Mesothelial cell of epicardium (in vitro differentiated cells): ENCODE measurements at places on chromosomes 11 and 22. TPM values are rescaled to one million over a fixed set of nuclear protein-coding genes. Genes with fewer than 3 reads are reported as not detected.

The RCOR2 gene
- 28.6 to 33.7 TPM (median 30.6 TPM) in 3 replicates for total RNA-seq

The SDHD gene
- 44.4 to 48.6 TPM (median 47.3 TPM) in 3 replicates for total RNA-seq

The B4GALNT4 gene
- 294 to 314 TPM (median 300 TPM) in 3 replicates for total RNA-seq

The LRRC74B gene
- 0.18 TPM in 1 of 3 replicates, not detected in the others for total RNA-seq

The MAJIN gene
- not detected in 3 replicates for total RNA-seq

The IGLL1 gene
- not detected in 3 replicates for total RNA-seq

The FLRT1 gene
- 7.1 to 7.9 TPM (median 7.3 TPM) in 3 replicates for total RNA-seq

GRCh38 chr11:31131760-31132159 lies 237.8 kb downstream of the DCDC1 start:
- H3K27ac ChIP-seq: no peak overlapping the region
- H3K4me1 ChIP-seq: no peaks in the 10 kb centered on the region
- DNase-seq: no peak
- H3K4me3 ChIP-seq: no peak overlapping the region
- no peaks in the 10 kb centered on the region for H3K27me3 ChIP-seq

DNA sequence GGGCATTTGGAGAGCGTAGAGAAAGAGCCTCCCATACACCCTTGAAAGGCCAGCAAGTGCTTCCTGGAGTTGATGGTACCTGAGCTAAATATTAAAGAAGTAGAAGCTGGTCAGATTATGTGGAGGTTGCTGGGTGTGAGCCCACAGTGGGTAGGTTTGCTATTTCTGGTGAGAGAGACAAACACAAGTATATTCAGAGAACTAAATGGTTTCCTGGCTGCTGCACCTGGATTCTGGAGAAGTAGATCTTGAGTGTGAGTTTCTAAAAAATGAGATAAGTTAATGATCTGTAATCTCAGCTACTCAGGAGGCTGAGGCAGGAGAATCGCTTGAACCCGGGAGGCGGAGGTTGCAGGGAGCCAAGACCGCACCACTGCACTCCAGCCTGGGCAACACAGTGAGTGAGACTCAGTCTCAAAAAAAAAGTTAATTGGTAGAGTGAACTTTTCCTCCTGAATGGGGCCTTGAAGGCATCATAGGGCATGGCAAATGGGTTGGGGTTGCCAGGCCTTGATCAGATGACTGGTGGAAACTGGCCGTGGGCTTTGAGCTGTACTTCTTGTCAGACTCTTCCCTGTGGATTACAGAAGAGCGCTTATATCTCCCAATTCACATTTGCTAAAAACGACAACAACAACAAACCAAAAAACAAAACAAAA lies 75.8 kb downstream of the ADAMTS15 start:
- H3K4me1 ChIP-seq: peaks cover 33% of the 10 kb centered on the region
- no peak overlapping the region for H3K27ac ChIP-seq
- H3K36me3 ChIP-seq: no peaks in the 10 kb centered on the region
- no peak for DNase-seq
- H3K4me3 ChIP-seq: no peak overlapping the region

DNA sequence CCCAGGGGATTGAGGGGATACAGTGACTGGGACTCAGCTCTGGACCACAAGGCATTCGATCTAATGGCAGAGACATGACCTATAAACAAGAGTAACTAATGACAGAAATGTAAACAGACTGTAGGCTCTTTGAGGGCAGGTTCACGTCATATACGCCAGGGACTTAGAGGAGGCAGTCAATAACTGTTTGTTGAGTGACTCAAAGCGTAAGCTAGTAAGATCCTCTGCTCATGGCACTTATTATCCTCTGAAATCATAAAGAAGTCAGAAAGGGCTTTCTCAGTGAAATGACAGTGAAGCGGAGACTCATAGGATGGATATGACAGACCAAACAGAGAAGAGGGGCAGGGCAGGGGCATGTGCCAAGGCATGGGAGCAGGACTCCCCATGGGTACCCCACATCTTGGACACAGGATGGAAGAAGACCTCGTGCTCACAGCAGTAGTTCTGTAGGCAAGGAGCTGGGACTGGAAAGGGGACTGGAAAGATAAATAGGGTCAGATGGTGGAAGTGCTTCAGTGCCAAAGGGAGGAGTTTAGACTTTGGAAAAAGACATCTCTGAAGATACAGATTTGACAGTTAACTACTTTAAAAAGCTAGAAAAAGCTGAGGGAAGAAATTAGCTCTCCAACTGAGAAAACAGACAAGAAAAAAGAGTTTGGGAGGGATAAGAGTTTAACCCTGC lies 72.7 kb downstream of the SLC1A2 start:
- no peak overlapping the region for H3K27ac ChIP-seq
- peaks cover 5% of the 10 kb centered on the region for H3K4me1 ChIP-seq
- H3K4me3 ChIP-seq: no peak overlapping the region
- H3K27me3 ChIP-seq: no peaks in the 10 kb centered on the region
- DNase-seq: no peak

GRCh38 chr11:106137061-106137460 lies 59.6 kb downstream of the AASDHPPT start:
- H3K4me3 ChIP-seq: no peak overlapping the region
- H3K27me3 ChIP-seq: no peaks in the 10 kb centered on the region
- no peak for DNase-seq
- no peak overlapping the region for H3K27ac ChIP-seq
